ENCODE measurements at places on chromosomes 7 and 10.

DNA sequence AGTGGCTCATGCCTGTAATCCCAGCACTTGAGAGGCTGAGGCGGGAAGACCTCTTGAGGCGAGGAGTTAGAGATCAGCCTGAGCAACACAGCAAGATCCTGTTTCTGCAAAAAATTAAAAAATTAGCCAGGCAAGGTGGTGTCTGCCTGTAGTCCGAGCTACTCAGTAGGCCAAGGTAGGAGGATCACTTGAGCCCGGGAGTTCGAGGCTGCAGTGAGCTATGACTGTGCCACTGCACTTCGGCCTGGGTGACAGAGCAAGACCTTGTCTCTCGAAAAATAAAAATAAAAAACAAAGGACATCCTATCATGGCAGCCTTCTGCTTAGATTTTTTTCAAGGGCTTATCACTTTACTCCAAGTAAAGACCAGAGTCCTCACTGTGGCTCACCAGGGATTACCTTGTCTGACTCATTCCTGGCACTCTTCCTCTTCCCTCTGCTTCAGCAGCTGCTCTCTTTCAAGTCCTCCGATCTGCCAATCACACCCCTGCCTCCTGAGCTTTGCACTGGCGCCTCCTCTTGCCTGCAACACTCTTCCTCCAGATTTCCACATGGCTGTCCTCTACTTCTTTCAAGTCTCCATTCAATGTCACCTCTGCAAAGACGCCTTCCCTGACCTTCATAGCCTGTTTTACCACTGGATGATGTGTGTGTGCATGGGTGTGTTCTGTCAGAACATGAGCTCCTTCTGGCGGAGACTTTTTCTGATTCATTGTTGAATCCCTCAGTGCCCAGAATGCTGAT is 7.7 kb downstream of the PRTFDC1 start:
- DNase-seq: no peak

DNA sequence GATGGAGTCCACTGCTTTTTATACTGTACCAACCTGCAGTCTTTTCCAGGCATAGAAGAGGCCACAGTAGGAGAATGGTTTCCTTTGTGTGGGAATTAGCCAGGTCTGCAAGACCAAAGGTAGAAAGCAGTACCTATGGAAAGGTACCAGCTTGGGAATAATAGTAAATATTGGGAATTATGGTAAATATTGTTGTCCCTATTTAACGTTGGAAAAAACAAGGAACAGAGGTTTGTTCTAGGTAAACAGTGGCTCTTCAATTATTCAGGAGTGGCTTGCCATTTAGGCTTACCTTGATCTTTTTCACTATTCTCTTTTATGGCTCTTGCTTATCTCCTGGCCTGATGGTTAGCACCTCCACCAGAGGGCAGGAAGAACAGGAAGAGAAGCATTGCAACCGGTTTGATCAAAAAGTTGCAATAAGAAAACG is 43.9 kb upstream of the GSAP start:
- no peak for DNase-seq

- peak; percentile 79 for DNase-seq
These were observed 4.3 kb upstream of the GPNMB start for GRCh38 chr7:23242321-23242720.

- DNase-seq: no peak
These were observed 115.9 kb downstream of the ZMIZ1 start for GRCh38 chr10:79184657-79185056.

GRCh38 chr7:2384354-2385243 is 18.8 kb upstream of the CHST12 start:
- no peak for DNase-seq

GRCh38 chr7:156842740-156843140 is 50.2 kb downstream of the LMBR1 start:
- no peak for DNase-seq

DNA sequence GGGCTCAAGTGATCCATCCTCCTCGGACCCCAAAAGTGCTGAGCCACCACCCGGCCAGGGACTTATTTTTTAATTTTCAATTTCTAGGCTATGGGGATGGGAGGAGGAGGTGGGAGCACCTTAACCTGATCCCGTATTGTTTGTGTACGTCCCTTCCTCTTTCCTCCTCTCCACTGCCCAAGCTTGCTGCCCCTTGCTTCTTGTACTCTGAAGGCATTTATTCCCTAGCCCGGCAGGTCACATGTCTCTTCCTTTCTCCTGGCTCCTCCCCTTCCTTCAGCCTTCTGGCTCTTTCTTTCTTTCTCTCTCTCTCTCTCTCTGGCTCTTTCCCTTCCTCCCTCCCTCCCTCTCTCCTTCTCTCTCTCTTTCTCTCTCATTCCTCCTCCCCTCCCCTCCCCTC is 56.0 kb downstream of the COL26A1 start:
- no peak for DNase-seq

DNA sequence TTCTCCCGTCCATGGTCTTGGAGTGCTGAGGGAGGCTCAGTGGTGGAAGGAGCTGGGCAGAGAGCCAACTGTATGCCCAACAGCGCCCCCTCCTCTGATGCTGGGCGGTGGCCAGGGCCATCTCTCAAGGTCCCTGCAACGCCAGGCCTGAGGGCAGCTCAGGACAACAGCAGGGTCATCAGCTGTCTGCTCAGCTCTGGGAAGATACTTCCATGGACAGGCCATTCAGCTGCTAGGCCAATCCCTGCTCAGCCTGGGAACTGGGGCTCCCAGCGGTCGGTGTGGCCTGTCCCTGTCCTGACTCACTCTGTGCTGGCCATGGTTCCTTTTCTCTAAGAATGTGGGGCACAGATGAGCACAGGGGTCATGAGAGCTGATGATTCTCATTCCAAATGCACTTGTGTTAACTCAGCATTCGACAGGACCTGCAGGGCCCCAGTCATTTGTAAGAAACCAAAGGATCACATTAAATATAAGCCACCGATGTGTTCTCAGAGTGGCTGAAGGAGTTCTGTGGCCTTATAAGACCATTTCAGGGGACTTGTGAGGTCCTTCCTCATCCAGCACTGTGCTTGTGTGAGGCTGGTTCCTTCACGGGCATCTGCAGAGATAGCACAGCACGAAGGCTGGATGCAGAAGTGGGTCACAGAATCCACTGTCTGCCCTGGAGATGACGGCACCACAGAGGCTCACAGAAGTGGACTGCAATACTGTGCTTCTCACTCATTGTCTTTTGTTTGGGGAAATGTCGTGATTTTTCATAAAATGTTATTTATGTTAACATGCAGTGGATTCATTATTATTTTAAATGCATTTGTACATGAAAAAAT is 73.0 kb downstream of the ADCY1 start:
- DNase-seq: no peak

DNA sequence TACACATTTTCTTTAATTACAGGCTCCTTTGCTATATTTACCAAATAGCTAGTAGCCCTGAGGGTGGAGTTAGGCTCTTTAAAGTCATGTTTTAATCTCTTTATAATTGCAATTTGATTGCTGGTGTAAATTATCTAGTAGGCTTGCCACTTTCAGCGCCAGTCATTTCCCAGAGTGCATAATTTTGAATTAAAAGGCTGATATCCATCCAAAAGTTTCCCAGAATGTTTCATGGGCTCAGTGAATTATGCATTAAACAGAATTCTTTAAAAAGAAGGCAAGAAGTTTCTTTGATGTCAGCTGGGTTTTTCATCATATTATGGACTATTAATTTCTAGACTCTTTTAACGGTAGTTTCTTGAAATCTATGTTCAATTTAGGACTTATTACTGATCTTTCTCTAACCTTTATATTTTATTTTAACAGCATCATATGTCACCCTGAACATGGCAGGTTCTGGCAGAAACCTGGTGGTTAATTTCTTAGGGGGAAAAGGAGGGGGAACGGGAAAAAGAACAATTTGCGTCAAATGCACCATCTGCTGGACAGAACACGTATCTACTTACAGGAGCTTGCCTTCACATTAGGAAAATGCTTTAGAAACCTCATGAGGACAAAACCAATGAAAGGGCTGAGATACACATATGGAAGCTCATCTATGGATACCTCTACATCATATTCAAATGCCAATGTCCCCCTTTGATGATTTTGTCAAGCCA is 171.1 kb downstream of the GRM3 start:
- no peak for DNase-seq
